Lower leg skin (tissue), 4 donors: ENCODE measurements at places on chromosomes 6 and 20. TPM values are rescaled to one million over a fixed set of nuclear protein-coding genes. Genes with fewer than 3 reads are reported as not detected.

CALHM5 gene
- total RNA-seq, result 1.0 TPM

MRS2 gene
- total RNA-seq, result 24.8 TPM

GRCh38 chr6:135183002-135183531 is 2.0 kb downstream of the MYB start:
- no peak for DNase-seq

- no peak for DNase-seq
These were observed 13.9 kb downstream of the NR2E1 start for GRCh38 chr6:108179741-108180140.

DNA sequence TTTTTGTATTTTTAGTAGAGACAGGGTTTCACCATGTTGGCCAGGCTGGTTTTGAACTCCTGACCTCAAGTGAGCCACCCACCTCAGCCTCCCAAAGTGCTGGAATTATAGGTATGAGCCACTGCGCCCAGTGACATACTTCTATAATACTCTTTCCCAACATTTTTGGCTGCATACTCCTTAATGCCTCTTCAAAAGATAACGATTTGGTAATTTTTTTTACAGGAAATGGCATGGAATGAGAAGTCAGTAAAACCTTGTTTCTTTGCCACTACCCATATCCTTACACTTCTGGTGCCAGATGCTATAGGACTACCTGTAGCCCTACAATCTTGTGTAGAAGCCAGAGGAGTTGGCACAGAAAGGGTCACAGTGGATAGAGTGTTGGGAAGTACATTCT is 41.4 kb upstream of the SGK1 start:
- no peak for DNase-seq

TXLNB gene
- total RNA-seq, result 0.29 TPM

VGLL2 gene
- not detected for total RNA-seq

SAPCD1 gene
- 80.6 TPM for total RNA-seq

DNA sequence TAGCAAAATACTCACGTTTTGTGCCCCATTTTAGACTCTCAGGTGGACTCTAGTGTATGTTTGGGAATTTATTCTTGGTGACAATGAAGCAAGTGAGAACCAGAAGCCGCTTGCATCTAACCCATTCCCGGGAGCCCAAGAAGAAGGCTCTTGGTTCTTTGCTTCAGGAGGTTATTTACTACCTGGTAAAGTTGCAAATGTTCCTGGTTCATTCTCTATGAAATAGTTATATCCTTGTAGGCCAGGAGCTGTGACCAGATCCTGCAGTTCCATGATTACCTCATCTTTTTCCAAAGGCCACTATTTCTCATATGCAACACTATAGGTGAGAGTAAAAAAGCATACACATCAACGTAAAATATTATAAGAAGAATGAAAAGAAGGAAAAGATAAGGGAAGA is 60.9 kb upstream of the FABP7 start:
- no peak for DNase-seq

- DNase-seq, result no peak
These were observed 153.8 kb downstream of the RIMS1 start for GRCh38 chr6:72040111-72040510.

GRCh38 chr6:166955865-166956443 is 396 bp downstream of the RNASET2 start:
- DNase-seq, result peak; percentile 83

PCSK2 gene
- total RNA-seq, result 5.3 TPM

GRCh38 chr6:44188819-44189218 is 27.9 kb upstream of the MYMX start:
- no peak for DNase-seq

SPTLC3 gene
- 76.6 TPM for total RNA-seq

- no peak for DNase-seq
These were observed 280.2 kb downstream of the ADGB start for GRCh38 chr6:146878952-146879340.

DNA sequence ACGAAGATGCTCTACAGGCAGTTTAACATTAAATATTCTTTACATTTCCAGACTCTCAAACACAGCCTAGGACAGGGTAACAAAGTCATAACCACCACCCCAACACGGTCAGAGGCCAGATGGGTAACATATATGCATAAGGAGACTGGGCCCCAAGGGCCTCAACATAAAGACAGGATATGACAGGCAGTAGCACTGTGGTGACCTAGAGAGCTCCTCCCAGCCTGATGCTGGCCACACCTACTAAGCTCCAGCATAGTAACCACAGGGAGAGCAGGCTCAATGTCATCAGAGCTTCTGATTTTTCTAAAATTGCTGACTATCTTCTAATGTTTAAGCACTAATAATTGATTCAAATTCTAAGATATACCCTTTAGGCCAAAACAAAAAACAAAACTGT is 21.7 kb downstream of the SMLR1 start:
- no peak for DNase-seq

DNA sequence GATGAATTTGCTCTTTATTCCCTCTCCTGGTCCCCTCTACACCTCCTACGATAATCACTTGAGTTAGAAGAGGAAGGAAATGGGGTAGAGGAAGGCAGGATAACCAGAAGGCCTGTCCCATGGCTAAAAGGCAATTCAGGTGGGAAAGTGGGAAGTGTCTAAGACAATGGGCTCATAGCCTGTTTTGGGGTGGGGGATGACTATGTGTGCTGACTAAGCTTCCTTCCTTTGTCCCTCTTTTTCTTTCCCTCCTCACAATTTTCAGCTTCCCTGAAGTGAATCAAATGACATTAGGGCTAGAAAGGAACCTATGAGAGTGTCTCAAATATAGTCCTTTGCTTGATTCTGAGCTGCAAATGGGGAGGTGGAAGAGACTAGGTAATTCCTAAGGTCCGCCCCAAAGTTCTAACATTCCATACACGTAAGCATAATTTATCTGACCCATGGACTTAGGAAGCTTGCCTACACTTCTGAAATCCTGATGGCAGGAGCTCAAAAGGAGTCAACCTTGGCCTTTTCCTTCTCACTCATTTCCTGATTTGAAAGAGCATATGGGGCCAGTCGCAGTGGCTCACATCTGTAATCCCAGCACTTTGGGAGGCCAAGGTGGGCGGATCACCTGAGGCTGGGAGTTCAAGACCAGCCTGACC is 24.3 kb downstream of the EDEM2 start:
- no peak for DNase-seq

SASH1 gene
- total RNA-seq, result 96.1 TPM

DNA sequence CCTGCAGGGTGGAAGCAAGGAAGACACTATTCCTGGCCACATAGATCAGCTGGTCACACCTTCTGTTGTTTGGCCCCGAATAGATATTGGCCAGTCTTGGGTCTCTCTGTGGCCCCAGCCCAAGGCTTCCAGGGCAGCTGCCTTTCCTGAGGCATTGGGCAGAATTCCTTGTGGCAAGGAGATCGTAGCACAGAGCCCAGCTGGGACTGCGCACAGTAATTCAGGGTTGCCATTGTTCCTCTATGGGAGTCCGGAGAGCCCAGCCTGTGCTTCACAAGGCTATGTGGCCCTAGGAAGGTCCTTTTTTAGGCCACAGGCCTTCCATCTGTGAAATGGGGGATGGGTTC is 6.9 kb downstream of the SGK2 start:
- no peak for DNase-seq

- no peak for DNase-seq
These were observed 77.7 kb downstream of the EFHC1 start for GRCh38 chr6:52497652-52498408.

CEP57L1 gene
- total RNA-seq, result 6.2 TPM

GRCh38 chr20:41865938-41866337 is 247.8 kb upstream of the CHD6 start:
- no peak for DNase-seq

DNA sequence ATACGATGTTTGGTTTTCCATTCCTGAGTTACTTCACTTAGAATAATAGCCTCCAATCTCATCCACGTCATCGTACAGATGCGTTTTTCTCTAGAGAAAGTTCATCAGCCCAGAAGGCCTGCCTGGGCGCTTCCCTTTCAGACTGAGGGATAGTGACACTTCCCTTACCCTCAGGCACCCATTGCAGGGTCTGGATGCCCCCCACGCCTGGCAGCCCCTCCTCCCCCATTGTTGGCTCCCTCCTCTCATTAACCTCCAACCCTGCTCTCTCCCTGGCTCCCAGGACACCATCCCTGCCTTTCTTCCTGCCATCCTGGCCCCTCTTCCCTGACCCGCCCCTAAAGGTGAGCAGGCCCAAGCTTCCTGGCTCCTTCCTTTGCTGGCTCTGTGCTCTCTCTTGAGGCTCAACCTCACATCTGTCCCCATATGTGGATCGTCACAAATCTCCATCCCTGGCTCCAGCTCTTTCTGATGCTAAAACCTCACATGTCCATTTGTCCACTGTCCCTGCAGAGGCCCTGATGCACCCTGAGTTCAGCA is 145.2 kb downstream of the SYCP2 start:
- no peak for DNase-seq

OPRL1 gene
- total RNA-seq, result 0.88 TPM

DNA sequence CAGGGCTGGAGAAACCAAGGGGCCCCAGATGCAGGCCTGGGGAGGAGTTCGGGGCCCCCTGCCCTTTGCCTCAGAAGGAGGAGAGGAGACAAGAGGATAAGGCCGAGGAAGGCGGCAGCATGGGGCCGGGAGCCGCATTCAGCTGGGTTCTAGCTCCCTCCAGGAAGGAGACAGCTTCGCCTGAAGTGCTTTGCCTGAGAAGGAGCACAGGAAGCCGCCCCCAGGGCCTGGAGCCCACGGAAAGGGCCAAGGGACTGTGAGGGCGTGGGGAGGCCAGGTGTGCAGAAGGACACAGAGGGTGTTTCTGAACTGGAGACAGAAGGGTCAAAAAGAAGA is 121.4 kb downstream of the AGPAT4 start:
- no peak for DNase-seq

OR2H1 gene
- not detected for total RNA-seq

GRCh38 chr6:35477551-35478179 is 9.5 kb downstream of the RPL10A start:
- no peak for DNase-seq

FAM209A gene
- not detected for total RNA-seq

DNA sequence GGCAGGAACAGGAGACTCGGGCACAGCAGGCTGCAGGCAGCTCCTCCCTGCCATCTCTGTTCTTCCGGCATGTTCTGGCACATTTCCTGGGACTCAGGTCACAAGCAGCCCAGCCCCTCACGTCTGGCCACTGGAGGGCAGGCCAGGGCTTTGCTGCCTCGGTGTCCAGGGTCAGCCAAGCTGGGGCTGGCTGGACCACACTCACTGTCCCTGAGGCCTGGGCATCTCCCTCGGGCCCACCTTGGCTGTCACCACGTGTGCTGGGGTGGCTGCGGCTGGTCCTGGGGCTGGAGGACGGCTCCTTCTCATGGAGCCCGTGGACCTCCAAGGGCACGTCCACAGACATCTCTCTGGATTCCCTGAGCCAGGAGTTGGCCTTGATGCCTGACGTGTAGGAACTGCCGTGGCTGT is 18.5 kb downstream of the FRMD1 start:
- DNase-seq, result no peak

DNA sequence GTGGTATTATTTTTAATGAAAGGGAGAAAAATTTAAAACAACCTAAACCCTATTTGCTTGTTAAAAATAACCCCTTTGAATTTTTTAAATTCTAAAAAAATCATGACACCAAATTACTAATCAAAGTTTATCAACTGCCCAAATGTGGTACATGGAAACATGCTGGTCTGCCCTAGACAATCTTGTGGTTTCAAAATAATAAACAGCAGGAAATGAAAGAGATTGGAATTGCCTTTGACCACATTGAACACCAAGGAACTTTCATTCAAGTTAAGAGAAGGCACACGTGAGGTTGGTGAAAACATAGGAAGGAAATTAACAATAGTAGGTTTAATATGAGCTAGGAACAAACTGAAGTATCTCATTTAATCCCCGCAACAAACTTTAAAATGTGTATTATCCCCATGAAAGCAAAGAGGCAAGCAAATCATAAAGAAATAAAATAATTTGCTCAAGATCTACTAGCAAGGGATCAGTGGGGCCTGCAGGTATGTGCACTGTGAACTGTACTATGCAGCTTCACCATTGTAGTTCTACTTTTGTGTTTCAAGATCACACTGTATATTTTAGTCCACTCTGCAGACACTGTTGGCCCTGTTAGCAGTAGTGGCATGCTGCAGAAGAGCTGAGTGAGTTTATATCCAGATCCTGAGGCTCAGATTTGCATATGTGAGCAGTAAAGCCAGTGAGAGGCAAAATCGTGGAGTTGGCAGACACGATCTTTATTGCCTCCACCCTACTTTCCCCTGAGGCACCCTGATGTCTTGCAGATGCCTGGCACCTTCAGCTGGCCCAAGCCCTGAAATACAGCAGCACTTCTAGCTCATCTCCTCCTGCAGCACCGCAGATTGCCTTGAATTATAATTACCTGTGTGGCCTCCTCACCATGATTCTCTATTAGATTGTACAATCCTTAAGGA is 157.8 kb upstream of the TENT5A start:
- peak; percentile 56 for DNase-seq

- no peak for DNase-seq
These were observed 686 bp downstream of the ZGPAT start for GRCh38 chr20:63708301-63709148.

SLC32A1 gene
- total RNA-seq, result not detected

DNA sequence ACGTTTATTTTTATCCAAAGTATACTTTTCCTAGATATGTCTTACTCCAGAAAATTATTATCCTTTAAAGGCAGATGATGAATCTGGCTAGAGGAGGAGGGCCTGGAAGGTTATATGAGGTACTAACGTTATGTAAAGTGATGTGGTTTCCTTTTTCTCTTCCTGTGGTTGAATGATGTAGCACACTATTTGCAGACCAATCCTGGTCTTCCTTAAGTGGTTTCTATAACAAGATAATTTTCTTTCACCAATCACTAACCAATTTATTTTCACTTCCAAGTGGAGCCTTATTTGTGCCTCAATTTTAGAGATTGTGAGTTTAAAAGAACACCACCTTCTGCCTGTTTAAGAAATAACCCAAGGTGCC is 154.6 kb upstream of the SOX4 start:
- no peak for DNase-seq

- DNase-seq, result no peak
These were observed 141.5 kb upstream of the PDE10A start for GRCh38 chr6:165804331-165805066.

HINT3 gene
- 29.5 TPM for total RNA-seq

- no peak for DNase-seq
These were observed 1383.5 kb upstream of the DEFB115 start for GRCh38 chr20:29873946-29874345.

- no peak for DNase-seq
These were observed 220.3 kb downstream of the NRN1 start for GRCh38 chr6:5786321-5786968.

DBNDD2 gene
- 53.2 TPM for total RNA-seq
